ENCODE measurements at places on chromosomes 3 and 15. TPM values are rescaled to one million over a fixed set of nuclear protein-coding genes. Genes with fewer than 3 reads are reported as not detected.
A peak's percentile ranks its signal among the peaks of the same experiment; 100 is the strongest.

GRCh38 chr3:8488877-8489276 lies 12.7 kb upstream of the LMCD1 start:
- no peak for DNase-seq
- peaks cover 7% of the 10 kb centered on the region for H3K4me1 ChIP-seq
- H3K27ac ChIP-seq, result no peak overlapping the region
- H3K4me3 ChIP-seq, result no peak overlapping the region

- H3K27me3 ChIP-seq, result no peaks in the 10 kb centered on the region
- H3K4me1 ChIP-seq, result peaks cover 23% of the 10 kb centered on the region
- no peaks in the 10 kb centered on the region for H3K36me3 ChIP-seq
- no peak overlapping the region for H3K4me3 ChIP-seq
- peak; percentile 63 for DNase-seq
Measured at GRCh38 chr3:21665444-21666100, 85.4 kb downstream of the ZNF385D start.

- DNase-seq, result no peak
- H3K4me3 ChIP-seq, result no peak overlapping the region
- H3K4me1 ChIP-seq, result peaks cover 18% of the 10 kb centered on the region
- no peaks in the 10 kb centered on the region for H3K27me3 ChIP-seq
- no peak overlapping the region for H3K27ac ChIP-seq
Measured at GRCh38 chr3:192831111-192831644, 86.5 kb downstream of the MB21D2 start.

DNA sequence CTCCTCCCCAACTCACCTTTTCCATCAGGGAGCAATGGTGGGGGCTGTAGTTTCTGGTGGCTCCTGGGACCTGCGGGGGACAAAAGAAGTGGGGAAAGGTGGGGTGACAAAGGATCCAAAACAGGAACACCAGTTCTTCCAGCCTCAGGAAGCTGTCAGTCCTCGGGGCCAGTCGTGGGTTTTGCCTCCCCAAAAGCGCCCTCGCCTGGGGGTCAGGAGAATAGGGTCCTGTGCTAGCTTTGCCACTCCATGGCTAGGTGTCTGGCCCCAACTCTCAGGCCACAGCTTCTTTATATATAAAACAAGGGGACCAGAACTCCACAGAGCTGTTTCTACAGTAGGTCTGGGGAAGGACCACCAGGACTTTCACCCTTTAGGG lies 4.0 kb downstream of the CCDC9B start:
- H3K4me3 ChIP-seq, result no peak overlapping the region
- no peak overlapping the region for H3K27ac ChIP-seq
- H3K4me1 ChIP-seq, result peaks cover 4% of the 10 kb centered on the region

DNA sequence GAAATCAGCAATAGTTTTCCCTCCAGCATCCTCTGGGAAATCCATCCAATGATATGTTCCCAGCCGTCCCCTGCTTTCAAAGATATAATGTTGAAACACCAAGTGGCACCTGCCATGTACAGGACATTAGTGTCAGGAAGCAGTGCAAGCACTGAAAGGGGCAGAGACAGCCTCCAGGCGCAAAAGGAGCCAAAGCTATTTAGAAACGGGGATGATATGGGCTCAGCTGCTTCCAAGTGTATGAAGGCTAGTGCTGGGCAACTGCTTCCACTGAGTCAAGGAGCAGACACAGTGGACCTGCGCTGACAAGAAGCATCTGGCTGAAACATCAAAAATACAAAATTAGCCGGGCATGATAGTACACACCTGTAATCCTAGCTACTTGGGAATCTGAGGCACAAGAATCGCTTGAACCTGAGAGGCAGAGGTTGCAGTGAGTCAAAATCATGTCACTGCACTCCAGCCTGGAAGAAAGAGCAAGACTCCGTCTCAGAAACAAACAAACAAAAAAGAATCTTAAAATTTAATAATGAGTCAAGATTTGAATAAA lies 119.7 kb downstream of the AQP9 start:
- no peak overlapping the region for H3K4me3 ChIP-seq
- H3K27me3 ChIP-seq, result no peaks in the 10 kb centered on the region
- no peak overlapping the region for H3K27ac ChIP-seq
- DNase-seq, result no peak

DNA sequence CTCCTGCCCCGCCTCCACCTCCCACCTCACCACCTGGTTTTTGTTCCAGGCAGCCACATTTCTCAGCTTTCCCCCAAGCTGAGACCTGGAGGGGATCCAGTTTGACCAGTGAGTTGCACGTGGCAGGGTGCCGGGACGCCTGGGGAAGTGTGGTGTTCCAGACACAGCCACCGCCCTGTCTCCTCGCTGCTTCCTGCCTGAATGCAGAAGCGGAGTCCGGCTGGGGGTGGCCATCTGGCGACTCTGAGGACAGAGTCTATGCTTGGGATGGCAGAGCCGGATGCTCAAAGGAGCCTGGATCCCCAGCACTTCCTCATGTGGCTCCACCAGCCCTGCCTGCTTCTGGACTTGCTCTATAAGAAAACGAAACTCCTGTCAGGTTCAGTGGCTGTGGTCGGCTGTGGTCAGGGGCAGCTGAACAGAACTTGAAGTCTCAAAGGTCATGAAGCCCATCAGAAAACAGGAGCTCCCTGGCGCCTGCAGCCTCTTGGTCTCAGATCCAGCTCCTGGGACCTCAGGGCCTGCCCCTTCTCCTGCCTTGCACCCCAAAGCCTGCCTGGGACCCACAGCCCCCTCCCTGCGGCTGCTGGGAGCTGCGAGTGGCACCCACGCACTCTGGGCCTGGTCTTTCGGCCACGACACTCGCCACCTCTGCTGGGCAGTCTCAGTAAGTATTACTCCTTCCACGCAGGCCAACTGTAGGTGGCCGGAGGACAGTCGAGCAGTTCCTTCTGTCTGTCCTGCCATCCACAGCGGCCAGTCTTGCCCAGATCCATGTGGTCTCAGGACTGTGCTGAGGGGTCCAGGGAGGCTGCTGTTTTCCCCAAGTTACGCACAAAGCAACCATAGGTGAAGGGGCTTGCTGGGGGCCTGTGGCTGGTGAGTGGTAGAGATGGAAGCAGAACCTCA lies 112.8 kb upstream of the MEF2A start:
- H3K27ac ChIP-seq, result no peak overlapping the region
- no peak for DNase-seq
- H3K27me3 ChIP-seq, result no peaks in the 10 kb centered on the region
- no peak overlapping the region for H3K4me3 ChIP-seq
- H3K36me3 ChIP-seq, result no peaks in the 10 kb centered on the region

DNA sequence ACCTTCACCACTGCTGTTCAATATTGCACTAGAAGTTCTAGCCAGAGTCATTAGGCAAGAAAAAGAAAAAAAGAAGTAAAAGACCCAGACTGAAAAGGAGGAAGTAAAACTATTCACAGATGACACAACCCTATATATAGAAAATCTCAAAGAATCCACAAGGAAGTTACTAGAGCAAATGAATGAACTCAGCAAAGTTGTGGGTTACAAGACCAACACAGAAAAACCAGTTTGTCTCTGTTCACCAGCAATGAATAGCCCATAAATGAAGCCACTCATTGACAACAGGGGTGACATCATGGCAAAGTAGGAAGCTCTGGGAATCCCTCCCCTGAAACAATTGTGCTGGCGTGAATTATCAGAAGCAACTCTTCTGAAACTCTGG lies 4.6 kb downstream of the CFAP100 start:
- peaks cover 4% of the 10 kb centered on the region for H3K4me1 ChIP-seq
- no peak overlapping the region for H3K27ac ChIP-seq
- DNase-seq, result no peak
- no peak overlapping the region for H3K4me3 ChIP-seq
- peaks cover 19% of the 10 kb centered on the region for H3K27me3 ChIP-seq

DNA sequence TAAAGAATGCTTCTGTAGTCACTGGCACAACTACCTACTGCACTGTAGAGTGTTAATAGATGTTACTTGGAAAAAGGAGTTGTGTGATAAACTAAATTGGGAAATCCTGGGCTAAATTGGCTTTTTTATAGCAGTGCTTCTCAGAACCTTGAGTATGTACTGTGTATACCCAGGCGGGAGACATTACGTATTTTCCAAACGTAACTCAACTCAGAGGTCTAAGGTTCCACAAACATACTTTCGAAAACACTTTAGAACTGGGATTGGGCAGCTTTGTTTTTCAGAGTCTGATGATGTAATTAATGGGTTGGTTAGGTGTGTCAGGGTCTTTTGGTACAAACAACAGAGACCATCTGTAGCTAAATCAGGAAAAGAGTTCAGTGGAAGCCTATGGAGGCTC lies 53.5 kb upstream of the CHST2 start:
- no peak overlapping the region for H3K4me3 ChIP-seq
- no peaks in the 10 kb centered on the region for H3K36me3 ChIP-seq
- no peaks in the 10 kb centered on the region for H3K27me3 ChIP-seq
- no peak for DNase-seq
- H3K27ac ChIP-seq, result no peak overlapping the region

NR2E3 gene
- 0.62 TPM for total RNA-seq

CTXND1 gene
- not detected for total RNA-seq

UTS2B gene
- not detected for total RNA-seq

GRCh38 chr15:86935841-86936240 lies 856.2 kb downstream of the AGBL1 start:
- H3K4me3 ChIP-seq, result no peak overlapping the region
- H3K36me3 ChIP-seq, result no peaks in the 10 kb centered on the region
- DNase-seq, result peak; percentile 63
- H3K27ac ChIP-seq, result no peak overlapping the region

GRCh38 chr3:13083898-13084297 lies 10.7 kb upstream of the IQSEC1 start:
- no peaks in the 10 kb centered on the region for H3K36me3 ChIP-seq
- no peaks in the 10 kb centered on the region for H3K27me3 ChIP-seq
- no peaks in the 10 kb centered on the region for H3K4me1 ChIP-seq
- no peak overlapping the region for H3K27ac ChIP-seq
- no peak overlapping the region for H3K4me3 ChIP-seq
- DNase-seq, result no peak

ZKSCAN7 gene
- total RNA-seq, result 17.8 TPM

KCNMB3 gene
- total RNA-seq, result 1.3 TPM

GRCh38 chr3:96012939-96013338 lies 801.5 kb upstream of the EPHA6 start:
- DNase-seq, result no peak
- no peak overlapping the region for H3K27ac ChIP-seq
- H3K4me1 ChIP-seq, result no peaks in the 10 kb centered on the region
- H3K27me3 ChIP-seq, result no peaks in the 10 kb centered on the region

- no peaks in the 10 kb centered on the region for H3K36me3 ChIP-seq
- no peak for DNase-seq
- no peak overlapping the region for H3K4me3 ChIP-seq
- H3K4me1 ChIP-seq, result peaks cover 10% of the 10 kb centered on the region
- H3K27ac ChIP-seq, result no peak overlapping the region
- H3K27me3 ChIP-seq, result no peaks in the 10 kb centered on the region
Measured at GRCh38 chr15:83250781-83251180, 33.7 kb downstream of the BNC1 start.

- H3K27me3 ChIP-seq, result no peaks in the 10 kb centered on the region
- peaks cover 23% of the 10 kb centered on the region for H3K4me1 ChIP-seq
- H3K36me3 ChIP-seq, result no peaks in the 10 kb centered on the region
- H3K4me3 ChIP-seq, result no peak overlapping the region
- DNase-seq, result no peak
- no peak overlapping the region for H3K27ac ChIP-seq
Measured at GRCh38 chr15:67411486-67411885, 109.4 kb upstream of the C15orf61 start.
